ENCODE measurements at places on chromosomes 12 and 14.

- DNase-seq, result no peak
Measured at GRCh38 chr12:3275171-3276041, 198.2 kb downstream of the TSPAN9 start.

DNA sequence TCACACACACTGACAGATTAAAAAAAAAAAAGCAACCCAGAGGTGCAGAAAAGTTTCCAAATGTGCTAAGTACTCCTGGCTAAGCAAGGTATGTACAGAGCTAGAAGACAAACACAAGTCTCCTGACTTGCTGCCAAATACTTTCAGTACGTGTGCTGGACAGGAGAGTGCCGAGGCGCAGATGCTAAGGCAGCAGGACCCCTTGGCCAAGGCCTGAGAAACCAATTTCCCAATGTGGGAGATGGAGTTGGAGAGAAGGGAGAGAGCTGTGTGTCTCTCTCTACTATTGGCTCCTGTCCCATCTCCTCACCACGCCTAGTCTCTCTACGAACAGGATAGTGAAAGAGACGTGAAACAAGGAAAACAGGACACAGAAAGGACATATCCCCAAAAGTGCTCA, 5.3 kb downstream of the SPRYD3 start:
- no peak for DNase-seq

DNA sequence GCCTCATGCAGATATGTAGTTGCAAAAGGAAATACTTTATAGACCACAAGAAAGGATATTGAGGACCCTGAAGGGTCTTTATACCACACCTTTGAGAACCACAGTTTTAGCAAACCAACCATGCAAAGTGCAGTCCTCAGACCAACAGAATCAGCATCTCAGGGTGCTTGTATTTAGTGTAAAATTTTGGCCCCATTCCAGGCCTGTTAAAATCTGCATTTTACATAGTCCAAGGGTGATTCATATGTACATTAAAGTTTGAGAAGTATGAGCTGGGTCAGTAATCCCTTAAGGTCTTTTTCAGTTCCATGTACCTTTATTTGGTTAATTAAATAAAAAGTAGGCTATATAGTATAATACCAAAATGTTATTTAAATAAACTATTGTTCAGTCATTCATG, 91.2 kb downstream of the WNK1 start:
- DNase-seq, result no peak

DNA sequence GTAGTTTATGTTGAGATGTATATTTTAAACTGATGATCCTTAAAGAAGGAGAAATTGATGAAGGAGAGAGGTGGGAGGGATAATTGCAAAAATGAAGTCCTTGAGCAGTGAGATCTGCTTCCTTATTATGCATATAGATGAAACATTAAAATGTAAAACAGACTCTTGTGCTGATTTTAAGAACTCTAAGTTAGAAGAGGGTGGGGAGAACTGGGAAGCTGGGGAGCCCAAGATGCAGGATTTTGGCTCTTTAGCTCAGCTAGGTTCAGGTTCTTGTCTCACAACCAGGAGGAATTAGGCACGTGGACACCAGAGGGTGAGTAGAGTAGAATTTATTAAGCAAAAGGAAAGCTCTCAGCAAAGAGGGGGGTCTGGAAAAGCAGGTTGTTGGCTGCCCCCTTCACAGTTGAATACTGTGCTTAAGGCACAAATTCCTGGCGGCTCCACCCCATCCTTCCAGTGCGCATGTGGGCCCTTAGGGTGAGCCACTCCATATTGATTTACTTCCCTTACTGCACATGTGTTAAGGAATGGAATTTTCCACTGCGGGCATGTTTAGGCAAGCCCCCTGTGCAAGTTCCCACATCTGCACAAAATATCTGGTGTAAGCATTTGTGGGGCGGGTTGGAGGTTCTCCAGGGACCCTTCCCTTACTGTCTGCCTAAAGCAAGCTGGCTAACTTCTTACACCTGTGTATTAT, 141.9 kb downstream of the BICD1 start:
- no peak for DNase-seq

GRCh38 chr12:14264316-14264715, 101.2 kb upstream of the ATF7IP start:
- DNase-seq, result no peak
